ENCODE measurements at places on chromosomes 3 and 15.
A peak's percentile ranks its signal among the peaks of the same experiment; 100 is the strongest.

DNA sequence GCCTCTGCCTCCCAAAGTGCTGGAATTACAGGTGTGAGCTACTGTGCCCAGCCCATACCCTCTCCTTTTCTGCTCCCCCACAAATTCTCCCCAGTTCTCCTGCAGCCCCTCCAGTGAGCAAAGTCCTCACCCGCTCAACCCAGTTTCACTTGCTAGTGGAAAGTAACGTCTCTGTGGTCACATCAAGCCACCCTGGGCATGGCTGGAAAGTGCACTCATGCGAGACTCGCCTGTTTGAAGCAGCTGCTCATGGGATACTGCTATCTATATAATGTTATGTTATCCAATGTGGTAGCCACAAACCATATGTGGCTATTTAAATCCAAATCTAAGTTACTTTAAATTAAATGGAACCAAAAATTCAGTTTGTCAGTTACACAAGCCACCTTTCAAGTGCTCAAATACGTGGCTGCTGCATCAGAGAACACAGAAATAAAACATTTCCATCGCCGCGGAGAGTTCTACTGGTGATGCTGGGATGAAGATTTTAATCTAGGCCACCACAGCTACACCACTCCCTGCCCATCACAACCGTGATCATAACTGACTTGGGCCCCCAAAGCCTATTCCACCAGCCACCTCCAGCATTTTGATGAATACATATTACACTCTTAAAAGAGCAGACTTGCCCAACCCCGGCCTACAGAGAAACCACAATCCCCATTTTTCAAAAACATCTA lies 119.4 kb downstream of the LIPC start:
- no peak for DNase-seq

GRCh38 chr3:52896151-52896550 lies 1.2 kb downstream of the STIMATE start:
- DNase-seq: no peak

DNA sequence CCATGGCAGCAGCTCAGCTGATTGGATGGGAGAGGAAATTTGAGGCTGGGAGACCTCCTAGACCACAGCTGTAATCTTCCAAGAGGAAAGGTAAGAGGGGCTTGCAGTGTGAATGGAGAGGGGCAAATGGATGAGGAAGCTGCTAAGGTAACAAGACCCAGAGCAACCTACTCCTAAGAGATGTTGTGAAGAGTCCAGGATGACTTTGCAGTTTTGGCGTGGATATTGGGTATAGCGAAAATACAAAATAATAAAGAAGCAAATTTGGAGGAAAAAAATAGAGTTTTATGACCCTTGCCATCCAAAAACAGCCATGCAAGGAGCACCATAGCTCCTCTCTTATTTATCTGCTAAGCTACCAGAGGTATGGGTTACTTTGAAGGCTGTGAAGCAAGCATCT lies 186.6 kb downstream of the GREM1 start:
- no peak for DNase-seq

DNA sequence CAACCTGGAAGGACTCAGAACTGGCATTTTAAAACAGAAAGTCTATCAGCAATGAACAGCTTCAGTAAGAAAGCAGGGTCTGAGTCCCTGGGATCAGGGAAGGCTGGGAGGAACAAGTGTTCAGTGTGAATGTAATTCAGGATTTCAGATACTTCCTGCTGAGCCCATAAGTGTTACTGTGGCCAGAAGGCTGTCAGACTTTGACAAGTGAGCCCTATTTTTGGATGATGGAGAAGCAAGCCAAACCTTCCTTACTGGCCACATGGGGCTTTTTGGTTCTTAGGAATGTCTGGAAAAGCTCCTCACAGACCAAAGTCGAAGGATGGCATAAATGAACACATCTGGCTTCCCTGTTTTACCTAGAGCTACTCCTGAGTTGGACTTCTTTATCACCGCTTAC lies 157.2 kb downstream of the BBX start:
- DNase-seq: no peak

DNA sequence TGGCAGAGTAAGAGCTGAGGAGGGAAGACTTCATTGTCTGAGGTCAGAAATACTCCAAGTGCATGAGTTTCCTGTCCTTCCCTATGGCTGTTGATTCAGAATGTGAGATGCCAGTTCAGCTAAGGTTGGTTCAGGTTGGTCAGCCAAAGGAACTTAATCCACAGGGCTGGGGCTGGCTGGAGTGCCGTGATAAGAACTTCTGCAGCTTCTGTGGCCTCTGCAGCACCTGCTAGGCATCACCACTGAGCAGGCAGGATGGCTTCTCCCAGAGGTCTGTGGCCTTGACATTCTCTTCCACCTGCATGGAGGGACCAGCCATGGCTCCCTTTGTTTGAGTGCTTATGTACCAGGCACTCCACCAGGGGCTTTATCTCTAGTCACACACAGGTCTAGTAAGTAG lies 109.5 kb upstream of the PLXNA1 start:
- no peak for DNase-seq

- no peak for DNase-seq
These were observed 60.5 kb upstream of the ACTC1 start for GRCh38 chr15:34855893-34856292.

- no peak for DNase-seq
These were observed 29.6 kb downstream of the GADL1 start for GRCh38 chr3:30864836-30865235.

DNA sequence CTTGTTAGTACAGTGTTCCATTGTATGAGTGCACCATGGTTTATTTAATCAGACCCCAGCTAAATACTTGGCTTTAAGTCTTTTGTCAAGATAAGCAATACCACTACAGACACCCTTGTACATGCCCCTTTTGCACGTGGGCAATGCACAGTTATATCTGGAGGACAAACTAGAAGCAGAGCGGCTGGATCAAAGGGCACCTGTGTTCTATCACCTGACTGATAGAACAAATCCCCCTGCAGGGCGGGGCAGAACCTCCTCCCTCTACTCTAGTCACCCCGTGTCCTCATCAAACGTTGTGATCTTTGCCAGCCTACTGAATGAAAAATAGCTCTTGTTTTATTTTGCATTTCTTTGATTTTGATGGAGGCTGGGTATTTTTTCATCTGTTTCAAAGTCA lies 314.9 kb downstream of the TLE3 start:
- peak; percentile 16 for DNase-seq

DNA sequence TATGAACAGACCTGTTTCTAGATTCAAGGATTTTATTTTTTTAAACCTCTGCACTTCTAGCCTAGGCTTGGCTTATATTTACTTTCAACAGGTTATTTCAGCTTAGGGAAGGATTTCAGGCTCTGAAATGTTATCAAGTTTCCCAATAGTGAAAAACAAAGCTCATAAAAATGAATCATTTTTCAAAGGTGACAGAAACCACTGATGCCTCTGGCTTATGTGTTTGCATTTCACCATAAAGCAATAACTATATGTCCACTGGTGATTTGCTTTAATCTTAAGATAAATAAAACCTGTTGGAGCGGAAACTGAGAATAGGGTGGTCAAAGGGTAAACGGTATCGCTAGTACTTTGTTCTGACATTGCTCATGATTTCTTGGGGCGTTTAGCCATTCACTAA lies 141.2 kb upstream of the LRIG1 start:
- DNase-seq: no peak

- no peak for DNase-seq
These were observed 719.9 kb upstream of the CBLB start for GRCh38 chr3:106588739-106589138.

GRCh38 chr15:20645956-20646355 lies 104.4 kb upstream of the GOLGA6L6 start:
- no peak for DNase-seq

GRCh38 chr15:36617529-36618196 lies 38.2 kb downstream of the CDIN1 start:
- no peak for DNase-seq

GRCh38 chr3:152626226-152626625 lies 208.7 kb upstream of the P2RY1 start:
- no peak for DNase-seq

- peak; percentile 16 for DNase-seq
These were observed 936 bp downstream of the ZXDC start for GRCh38 chr3:126474498-126475412.

GRCh38 chr3:175526191-175526590 lies 667.1 kb downstream of the NAALADL2 start:
- DNase-seq: no peak

GRCh38 chr3:71784201-71784913 lies 591 bp downstream of the PROK2 start:
- DNase-seq: no peak

- no peak for DNase-seq
These were observed 53.7 kb downstream of the CCDC54 start for GRCh38 chr3:107430996-107431245.

DNA sequence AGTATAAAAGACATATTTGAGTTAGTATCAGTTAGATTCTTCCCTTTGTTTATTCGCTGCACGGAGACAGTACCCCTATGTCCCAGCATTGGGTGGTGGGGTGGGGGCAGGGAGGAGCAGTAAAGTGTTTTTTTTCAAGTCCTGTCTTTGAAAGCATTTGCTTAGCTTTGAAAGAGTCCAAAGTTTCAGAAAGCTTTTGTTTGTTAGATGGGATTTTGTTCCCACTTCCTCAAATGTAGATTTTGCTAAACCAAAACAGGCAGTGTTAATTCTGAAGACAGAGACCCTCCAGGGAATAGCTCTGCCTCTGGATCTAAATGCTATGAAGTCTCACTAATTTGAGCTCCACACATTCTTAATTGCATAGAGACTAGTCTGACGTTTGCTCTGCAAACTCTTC lies 114.6 kb upstream of the KCNAB1 start:
- no peak for DNase-seq

DNA sequence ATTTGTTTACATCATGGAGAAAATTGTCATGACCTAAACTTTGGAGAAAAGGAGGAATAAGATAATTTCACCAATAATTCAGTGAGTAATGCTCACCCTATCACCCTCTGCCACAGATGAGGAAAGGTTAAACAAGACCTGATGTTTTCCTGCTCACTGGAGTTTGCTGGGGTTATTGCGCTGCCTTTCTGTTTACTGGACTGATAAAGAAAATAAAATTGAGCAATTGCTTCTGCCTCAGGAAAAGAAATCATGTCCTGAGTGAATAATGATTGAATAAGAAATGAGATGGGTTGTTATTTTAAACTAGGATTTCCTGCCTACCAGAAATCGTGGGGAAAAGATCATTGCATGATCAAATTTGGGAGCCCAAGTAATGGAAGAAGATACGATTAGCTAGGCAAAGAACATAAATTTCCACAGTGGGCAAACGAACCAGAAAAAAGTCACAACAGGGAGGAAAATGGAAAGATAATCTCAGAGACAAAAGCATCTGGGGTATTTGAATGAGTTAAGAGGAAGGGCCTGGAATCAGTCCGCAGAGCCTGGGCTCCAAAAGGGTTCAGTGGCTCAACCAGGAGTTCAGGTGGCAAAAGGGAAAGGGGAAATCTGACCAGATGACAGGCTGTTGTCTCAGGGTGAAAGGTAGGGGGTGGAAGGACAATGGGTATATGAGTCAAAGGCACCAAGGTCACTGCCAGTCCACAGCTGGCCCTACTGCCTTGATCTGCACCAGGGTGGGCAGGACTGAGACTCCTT lies 146.8 kb downstream of the FAM43A start:
- no peak for DNase-seq

DNA sequence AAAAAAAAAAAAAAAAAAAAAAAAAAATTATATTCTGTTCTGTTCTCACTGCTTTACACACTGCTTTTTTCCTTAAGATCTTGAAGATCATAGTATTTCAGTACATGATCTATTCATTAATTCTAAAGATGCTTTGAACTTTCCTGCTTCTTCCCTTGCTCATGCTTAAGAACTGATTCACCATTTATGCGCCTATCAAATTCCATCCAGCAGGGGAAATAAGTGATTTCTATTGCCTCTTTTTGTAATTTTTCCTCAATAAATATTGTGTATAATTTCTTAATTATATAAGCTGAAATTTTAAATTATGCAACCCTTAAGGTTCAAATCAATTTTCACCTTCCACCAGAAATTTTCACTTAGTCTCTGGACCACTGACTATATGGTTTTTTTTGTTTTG lies 10.6 kb downstream of the DENND6A start:
- DNase-seq: no peak

DNA sequence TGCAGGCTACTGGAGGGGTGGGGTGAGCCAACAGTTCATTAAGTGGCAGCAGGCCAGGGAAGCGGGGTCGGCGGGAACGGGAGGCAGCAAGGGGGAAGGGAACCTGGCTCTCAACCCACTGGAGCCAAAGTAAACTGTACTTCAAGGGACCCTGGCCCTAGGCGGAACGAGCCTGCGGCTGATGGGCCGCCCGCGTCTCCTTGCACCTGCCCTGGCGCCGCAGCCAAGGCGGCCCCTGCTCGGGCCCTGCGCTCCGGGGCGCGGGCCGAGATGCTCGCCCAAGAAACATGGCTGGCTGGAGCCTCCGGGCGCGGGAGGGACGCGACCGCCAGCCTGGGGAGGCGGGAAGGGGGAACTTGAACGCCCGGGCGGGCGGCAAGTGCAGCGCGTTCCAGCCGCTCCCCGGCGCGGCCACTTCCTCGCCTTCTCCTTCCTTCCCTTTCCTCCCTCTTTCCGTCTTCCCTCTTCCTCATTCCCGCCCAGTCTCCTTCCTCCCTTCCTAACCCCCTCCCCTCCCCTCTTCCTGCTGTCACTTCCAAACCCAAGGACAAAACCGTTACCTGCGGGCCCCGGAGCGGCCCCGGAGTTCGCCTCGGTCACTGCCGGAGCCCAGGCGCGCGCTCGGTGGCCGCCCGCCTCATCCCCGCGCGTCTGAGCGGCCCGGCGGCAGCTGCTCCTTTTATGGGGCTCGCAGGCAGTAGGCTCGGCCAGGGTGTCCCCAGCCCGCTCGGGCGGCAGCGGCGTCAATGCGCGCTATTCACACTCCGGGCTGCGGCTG lies 489.7 kb downstream of the MAGI1 start:
- no peak for DNase-seq

DNA sequence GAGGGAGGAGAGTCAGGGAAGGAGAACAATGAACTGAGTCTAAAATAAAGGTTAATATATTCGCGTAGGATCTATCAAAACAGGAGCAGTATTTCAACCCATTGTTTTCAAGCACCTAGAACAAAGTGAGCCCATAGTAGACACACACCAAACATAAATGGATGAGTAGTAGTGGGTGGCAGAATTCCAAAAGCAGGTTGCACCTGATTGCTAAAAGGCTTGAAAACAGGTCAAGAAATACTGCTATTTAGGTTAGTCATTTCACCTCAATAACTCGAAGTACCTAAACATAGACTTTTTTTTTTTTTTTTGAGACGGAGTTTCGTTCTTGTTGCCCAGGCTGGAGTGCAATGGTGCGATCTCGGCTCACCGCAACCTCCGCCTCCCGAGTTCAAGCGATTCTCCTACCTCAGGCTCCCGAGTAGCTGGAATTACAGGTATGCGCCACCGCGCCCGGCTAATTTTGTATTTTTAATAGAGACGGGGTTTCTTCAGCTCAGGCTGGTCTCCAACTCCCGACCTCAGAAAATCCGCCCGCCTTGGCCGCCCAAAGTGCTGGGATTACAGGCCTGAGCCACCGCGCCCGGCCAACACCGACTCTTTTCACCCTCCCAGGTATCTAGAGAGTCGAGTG lies 855 bp upstream of the ABHD5 start:
- no peak for DNase-seq

All from activated CD4-positive, alpha-beta T cell treated with anti-CD3 and anti-CD28 coated beads, Interleukin-2, amount 50 U/mL, for 4 hours (primary cell).